Breast epithelium (tissue), 4 donors: ENCODE measurements at places on chromosomes 16 and 17.

DNA sequence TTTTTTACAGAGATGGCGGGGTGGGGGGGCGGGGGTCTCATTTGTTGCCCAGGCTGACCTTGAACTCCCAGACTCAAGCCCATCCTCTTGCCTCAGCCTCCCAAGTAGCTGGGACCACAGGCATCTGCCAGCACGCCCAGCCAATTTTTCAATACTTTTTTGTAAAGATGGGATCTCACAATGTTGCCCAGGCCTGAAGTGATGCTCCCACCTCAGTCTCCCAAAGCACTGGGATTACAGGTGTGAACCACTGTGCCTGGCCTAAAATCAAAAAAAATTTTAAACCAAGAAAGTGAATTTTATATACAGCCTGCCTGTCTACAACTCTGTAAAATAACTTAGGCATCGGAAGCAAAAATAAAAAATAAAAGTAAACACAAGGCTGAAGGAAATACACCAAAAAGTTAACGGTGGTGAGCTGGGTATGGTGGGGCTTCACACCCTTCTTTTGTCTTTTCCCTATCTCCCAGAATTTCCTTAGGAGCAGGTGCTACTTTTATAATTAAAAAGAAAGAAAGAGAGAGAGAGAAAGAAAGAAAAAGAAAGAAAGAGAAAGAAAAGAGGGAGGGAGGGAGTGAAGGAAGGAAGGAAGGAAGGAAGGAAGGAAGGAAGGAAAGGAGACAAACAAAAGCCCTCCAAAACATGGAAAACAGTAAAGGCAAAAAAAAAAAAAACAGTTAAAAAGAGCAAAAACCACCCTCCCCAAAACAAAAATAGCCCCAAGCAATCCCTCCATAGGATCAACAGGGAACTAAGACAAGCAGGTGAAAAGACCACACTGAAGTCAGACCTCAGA, 51.4 kb downstream of the TBC1D16 start:
- no peak for DNase-seq

DNA sequence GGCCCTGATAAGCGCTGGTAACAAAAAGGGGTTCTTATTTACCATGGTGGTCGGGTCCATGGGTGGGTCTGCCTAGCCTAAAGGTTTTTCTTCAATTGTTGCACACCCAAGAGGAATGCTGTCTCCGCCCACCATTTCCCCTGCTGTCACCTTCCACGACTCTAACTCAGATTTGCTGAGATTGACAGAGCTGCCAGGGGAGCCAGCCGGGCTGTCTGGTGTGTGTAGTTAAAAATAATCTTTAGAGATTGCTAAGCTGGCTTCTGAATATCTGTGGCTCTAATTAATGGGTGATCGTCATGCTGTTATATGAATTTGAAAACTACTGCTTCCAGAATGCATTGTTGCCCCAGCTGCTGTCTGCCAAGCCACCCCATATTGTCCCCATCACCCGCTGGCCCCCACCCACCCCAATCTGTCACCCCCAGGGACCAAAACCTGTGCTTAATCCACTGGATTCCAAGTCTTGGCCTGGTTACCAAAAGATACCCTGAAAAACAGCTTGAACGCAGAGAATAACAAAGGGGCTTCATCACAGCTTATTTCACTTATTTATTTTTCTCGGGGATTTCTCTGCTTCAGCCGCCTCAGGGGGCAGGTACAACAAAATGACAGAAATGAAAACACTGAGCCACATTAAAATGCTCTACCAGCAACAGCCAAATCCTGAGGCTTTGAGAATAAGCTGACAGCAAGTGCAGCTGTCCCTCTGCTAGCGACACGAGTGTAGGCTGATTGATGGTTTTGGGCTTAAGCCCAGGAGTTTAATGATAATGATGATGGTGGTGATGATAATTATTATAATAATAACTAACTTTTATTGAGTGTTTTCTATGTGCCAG, 46.1 kb upstream of the NLK start:
- no peak for DNase-seq

DNA sequence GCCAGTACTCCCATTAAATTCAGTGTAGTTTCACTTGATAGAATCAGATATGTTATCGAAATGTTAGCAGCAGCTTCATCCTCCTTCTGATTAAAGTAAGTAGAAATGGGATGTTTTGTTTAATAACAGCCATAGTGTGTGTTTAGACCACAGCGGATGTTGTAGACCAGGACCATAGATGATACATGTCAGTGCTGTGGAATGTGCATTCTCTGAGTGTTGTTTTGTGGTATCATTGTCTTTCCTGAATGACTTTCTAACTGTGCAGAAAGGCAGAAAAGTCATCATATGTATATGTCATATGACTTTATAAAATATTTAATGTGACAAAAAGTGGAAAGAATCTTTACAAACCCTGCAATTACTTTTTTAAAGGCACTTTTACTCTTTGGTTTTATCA, 55.6 kb downstream of the CYLD start:
- DNase-seq: no peak

GRCh38 chr16:19127205-19127604, 13.4 kb downstream of the ITPRIPL2 start:
- no peak for DNase-seq

GRCh38 chr17:45334701-45335677, 18.2 kb upstream of the MAP3K14 start:
- DNase-seq: no peak

- DNase-seq: no peak
These were observed 176.3 kb downstream of the HS3ST3A1 start for GRCh38 chr17:13425390-13425789.

- DNase-seq: no peak
These were observed 13.0 kb downstream of the HAS3 start for GRCh38 chr16:69118468-69118867.

DNA sequence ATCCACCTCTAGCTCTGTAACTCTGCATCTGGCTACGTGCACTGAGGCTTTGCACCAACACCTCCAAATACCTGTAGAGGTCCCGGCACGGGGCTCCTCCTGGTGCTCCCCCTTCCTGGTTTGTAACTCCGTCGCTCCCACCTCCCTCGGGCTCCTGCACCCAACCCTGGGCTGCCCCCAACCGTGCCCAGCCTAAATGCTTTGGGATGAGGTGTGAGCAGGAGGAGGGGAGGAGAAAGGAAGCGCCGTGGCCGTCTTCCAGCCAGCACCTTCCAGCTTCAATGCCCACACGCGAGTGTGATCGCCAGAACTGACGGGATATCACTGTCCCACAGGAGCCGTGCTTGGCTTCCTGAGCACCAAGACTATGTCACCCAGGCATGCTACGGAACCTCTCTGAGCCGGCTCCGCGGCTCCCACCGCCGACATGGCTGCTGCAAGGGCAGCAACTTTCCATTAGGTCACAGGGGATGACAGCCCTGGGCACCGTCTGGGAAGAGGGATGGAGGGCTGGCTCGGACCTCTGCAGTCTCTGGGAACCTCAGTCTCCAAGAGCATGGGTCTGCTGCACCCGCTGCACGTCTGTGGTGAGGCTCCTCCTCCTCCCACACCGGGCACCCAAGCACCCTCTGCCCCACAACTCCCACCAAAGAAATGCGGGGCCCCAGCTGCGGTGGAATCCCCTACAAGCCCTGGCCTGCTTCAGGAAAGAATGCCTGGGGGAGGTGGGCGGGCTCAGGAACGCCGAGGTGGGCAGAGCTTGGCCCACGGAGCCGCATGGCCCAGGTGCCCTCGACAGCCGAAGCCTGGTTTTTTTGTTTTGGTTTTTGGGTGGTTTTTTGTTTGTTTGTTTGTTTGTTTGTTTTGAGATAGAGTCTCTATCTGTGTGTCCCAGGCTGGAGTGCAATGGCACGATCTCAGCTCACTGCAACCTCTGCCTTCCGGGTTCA, 6.4 kb upstream of the SLC38A10 start:
- DNase-seq: no peak

DNA sequence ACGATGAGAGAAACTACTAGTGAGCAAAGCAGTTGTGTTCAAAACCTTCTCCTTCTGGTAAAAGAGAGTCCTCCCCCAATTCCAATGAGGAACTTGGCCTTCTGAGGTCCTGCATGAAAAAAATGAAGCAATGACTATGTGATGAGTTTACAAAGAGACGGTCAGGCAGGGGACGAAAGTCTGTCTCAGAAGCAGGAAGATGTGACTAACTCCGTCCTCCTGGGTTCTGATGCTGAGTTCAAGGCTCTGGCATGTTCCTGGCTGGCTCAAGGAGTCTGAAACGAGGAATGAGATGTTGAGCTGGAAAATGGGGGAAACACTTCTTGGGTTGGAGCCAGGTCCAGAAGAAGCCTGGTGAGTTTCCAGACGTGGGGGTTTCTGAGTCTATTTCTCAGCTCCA, 129.6 kb downstream of the CPPED1 start:
- DNase-seq: no peak

GRCh38 chr16:88327561-88328312, 55.0 kb upstream of the ZNF469 start:
- DNase-seq: no peak

- DNase-seq: peak; percentile 17
These were observed 17.6 kb downstream of the CLUAP1 start for GRCh38 chr16:3518292-3518985.

DNA sequence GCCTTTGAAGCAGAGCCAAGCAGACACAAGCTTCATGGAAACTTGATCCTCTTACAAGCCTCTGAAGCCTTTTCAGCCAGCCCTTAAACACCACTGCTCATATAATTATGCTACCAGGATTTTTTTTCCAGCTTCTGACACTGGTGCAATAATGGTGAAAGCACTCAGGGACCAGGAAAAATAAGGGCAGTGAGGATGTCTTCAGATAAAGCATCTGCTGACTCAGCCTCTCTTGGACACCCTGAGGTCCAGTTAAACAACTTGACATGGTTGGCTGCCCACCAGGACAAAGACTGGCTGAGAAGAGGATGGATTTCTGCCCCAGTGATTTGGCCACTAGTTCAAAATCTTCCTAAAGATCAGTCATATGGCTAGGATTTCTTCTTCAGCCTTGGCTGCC, 124.2 kb upstream of the N4BP1 start:
- no peak for DNase-seq

DNA sequence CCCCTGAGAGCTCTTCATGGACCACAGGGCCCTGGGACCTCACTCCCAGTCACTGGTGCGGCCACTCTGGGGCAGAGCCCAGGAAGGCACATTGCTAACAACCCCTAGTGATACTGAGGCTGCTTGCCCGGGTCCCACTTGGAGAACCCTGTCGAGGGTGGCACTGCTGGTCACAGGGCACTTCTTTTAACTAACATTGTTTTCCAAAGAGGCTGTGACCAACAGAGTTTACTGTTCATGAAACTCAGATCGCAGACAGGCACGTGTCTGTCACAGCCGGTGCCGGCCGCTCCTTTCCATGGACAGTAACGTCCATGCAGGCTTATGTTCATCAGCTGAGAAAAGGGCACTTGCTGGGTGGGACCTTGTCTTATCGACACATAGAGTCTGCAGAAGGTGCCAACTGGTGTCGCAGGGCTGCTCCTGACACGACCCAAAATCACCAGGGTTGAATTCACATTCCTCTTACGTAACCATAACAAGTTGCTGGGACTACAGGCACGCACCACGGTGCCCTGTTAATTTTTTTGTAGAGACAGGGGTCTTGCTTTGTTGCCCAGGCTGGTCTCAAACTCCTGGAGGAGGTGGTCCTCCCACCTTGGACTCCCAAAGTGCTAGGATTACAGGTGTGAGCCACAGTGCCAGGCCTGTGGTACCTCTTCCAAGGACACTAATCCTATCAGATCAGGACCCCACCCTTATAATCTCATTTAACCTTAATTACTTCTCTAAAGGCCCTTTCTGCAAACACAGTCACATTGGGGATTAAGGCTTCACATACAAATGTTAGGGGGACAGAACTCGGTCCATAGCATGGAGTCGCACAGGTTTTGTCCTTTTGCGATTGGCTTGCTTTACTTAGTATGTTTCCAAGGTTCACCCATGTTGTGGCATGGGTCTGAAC, 1.2 kb upstream of the ZC3H18 start:
- no peak for DNase-seq

- no peak for DNase-seq
These were observed 38.6 kb downstream of the SYNRG start for GRCh38 chr17:37570527-37571093.

DNA sequence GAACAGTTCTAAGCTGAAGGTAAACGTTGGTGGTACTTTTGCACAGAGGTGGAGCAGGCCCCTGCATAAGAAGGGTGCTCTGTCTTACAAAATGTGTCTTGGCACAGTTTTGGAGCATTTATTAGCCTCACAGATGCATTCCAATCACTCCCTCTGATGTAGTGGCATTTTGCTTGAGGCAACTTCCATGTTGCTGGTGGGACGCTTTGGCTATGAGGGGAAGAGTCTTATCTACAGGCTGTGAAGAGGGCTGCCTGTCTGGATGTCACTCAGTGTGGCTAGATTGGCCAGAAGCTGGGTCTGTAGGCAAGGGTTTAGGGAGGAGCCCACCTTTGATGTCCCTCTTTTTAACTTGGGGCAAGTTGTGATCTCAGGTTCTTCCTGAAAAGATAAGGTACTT, 2.6 kb upstream of the RARA start:
- no peak for DNase-seq

GRCh38 chr17:49358641-49359247, 3.3 kb downstream of the ZNF652 start:
- DNase-seq: no peak

- DNase-seq: no peak
These were observed 12.7 kb downstream of the JPT2 start for GRCh38 chr16:1690810-1691209.

DNA sequence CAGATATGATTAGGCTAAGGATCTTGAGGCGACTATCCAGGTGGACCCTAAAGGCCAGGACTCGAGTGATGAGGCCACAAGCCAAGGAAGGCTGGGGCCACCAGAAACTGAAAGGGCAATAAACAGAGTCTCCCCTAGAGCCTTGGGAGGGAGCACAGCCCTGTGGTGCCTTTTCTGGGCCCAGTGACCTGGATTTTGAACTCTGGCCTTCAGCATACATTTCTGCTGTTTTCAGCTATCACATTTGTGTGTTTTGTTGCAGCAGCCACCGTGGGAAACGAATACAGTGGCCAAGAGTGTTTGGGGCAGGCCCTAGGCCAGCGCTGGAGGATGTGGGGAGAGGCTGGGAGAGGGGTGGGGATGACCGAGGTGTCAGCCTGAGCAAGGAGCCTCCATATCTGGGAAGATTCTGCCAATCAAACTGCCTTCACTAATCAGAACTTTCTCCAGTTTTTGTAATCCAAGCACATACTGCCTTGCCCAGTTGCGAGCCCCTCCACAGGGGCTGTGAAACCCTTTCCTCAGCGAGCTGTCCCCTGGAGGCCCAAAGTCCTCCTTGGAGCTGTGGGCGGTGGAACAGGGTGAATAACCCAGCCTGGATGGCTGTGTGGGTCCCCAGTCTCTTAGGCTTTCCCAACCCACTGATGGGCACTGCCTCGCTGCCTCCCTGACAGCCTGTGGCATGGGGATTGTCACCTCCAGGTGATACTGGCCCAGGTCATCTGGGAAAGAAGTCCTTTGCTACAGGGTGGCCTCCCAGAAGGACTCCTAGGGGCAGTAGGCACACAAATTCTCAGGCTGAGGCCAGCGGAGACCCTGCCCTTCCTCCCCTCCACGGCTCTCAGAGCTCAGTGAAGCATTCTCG, 16.8 kb downstream of the B9D1 start:
- no peak for DNase-seq

- DNase-seq: no peak
These were observed 620 bp downstream of the NOB1 start for GRCh38 chr16:69754143-69754468.
